GM23248 (cell line): ENCODE measurements at places on chromosomes 12 and 14.

- DNase-seq, result no peak
Observed at GRCh38 chr12:121489874-121490273, 90.0 kb downstream of the RNF34 start.

DNA sequence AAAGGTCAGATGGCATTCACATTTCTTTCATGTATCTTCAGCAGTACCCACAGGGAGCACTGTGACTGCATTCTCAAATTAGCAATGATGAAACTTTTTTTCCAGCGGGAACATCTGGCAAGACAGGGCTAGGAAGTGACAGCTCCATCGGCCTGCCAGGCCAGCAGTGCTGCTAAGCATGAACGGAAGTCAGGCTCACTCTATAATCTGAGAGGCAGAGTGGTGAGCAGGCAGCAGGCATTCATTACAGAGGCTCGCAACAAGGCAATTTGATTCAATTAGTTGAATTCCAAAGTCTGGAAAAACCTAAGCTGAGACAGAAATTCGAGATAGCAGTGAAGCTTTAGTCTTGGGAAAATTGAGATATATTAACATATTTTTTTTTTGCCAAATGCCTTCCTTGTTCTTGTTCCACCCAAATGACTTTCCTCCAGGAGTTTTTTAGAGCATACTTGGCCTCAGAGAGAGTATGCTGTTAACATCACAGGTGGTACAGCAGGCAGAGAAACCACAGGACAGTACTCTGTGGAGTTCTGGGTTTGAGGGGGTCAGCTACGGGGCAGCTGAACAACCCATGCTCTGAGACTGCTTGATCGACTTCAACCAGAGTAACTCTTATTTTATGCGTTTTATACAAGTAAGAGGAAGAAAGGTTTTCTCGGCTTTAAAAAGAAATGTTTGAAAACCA lies 414.9 kb downstream of the APAF1 start:
- DNase-seq, result peak; percentile 46

- no peak for DNase-seq
Observed at GRCh38 chr14:91175291-91176201, 61.7 kb downstream of the DGLUCY start.

- peak; percentile 53 for DNase-seq
Observed at GRCh38 chr12:6370994-6371754, 4.2 kb downstream of the SCNN1A start.
